ENCODE measurements at places on chromosomes 12 and 14.

DNA sequence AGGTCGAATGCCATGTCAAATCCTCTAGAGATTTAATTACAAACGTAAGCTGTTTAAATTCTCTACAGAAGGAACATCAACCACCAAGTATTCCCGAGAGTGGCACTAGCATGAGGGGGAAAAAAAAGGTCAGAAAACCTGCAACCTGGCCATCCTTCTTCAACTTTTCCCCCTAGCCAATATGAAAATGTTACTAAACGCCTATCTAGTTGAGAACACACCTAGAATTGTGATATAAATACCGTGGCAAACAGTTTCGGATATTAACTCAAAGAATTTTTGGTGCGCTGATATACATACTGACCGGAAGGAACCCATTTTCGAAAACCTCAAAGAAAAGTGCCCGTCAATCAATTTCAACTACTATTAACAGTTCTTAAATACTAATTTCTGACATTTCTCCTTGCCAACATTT, 1.8 kb downstream of the HNRNPC start:
- DNase-seq: no peak

DNA sequence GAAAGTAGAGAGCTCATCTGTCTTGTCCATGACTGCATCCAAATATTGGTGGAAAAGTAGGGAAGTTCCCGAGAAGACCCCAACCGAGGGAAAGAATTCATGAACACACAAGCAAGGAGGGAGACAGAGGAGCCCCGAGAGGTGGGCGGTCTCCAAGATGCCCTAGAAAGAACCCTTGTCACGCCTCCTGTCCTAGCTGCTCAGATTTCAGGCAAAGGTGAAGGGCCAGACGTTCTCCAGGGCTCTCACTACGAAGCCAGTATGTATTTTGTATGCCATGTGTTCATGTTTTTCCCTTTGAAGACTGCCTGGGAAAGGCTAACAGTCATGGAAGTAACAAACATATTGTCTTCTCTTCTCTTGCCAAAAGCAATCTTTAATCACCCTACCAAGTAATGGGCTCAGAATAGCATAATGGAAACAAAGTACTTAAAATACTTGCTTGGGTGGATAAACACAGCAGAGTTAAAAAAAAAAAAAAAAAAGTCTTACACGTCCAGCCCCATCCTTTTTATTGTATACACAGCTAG, 99.2 kb upstream of the TBX3 start:
- DNase-seq: no peak

DNA sequence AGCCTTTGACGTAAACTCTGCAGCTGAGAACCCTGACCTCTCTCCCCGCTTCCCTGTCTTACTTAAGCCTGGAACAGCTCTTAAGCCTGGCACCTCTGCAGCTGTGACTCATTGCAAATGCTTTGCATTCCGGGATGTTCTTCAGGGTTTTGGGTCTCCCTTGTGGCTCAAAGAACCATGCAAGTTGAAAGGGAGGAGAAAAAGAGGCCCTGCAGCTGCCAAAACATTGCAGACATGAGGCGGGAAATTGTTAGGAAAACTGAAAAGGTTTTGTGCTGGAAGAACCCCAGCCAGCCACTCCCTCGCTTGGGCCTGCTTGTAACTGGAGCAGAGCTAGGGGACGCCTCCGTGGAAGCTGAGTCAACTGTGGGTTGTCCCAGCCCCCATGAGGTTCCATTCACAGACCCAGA, 60.2 kb upstream of the FERMT2 start:
- DNase-seq: no peak

DNA sequence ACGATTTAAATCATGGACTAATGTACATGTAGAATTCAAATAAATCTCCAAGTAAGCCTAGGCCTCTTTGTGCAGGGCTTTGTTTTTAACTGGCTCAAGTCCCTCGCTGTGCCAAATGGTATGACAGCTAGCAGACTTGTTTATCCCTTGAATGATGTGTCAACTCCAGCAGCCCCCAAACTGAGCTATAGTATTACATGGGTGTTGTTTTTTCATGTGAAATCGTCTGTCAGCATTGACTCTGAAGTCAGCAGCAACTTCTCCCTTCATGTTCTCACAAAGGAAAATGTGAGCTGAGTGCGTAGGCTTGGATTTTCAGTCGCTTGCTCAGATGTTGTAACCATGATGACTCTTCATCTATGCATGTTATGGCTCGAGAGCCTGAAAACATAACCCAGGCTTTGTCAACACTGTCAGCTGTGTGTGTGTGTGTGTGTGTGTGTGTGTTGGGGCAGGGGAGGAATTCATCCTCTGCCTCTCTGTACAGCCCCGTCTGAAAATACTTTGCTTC, 73.3 kb downstream of the PTHLH start:
- no peak for DNase-seq

DNA sequence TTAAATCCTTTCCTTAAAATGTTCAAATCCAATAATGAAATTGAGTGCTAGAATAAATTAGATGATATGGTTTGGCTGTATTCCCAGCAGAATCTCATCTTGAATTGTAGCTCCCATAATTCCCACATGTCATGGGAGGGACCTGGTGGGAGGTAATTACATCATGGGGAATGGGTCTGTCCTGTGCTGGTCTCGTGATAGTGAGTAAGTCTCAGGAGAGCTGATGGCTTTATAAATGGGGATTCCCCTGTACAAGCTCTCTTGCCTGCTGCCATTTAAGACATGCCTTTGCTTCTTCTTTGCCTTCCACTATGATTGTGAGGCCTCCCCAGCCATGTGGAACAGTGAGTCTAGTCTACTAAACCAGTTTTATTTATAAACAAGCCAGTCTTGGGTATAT, 508.5 kb downstream of the ETNK1 start:
- DNase-seq: no peak
